Natural killer cell treated with Interleukin-12 subunit alpha and Interleukin-12 subunit beta and Interleukin-15 and Interleukin-18, amount 100 ng/mL, for 72 hours (primary cell): ENCODE measurements at places on chromosomes 13 and 19. TPM values are rescaled to one million over a fixed set of nuclear protein-coding genes. Genes with fewer than 3 reads are reported as not detected.

DNA sequence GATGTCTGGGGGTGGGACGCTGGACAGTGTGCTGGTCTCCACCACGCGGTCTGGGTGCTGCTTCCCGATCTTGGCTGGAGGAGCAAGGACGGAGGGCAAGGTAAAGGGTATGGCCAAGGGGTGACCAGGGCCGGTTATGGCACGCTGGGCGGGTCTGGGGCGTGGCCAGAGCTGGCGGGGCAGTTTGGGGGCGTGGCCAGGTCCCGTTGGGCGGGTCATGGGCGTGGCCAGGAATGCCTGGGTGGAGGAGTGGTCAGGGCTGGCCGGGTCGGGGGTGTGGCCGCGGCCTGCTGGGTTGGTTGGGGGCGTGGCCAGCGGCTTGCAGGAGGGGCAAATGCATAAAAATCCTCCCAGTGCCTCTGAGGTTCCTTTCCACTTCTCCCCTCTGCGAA lies 19.2 kb downstream of the GPX4 start:
- no peaks in the 10 kb centered on the region for H3K4me1 ChIP-seq
- H3K4me3 ChIP-seq, result no peak overlapping the region
- H3K27me3 ChIP-seq, result no peaks in the 10 kb centered on the region

DNA sequence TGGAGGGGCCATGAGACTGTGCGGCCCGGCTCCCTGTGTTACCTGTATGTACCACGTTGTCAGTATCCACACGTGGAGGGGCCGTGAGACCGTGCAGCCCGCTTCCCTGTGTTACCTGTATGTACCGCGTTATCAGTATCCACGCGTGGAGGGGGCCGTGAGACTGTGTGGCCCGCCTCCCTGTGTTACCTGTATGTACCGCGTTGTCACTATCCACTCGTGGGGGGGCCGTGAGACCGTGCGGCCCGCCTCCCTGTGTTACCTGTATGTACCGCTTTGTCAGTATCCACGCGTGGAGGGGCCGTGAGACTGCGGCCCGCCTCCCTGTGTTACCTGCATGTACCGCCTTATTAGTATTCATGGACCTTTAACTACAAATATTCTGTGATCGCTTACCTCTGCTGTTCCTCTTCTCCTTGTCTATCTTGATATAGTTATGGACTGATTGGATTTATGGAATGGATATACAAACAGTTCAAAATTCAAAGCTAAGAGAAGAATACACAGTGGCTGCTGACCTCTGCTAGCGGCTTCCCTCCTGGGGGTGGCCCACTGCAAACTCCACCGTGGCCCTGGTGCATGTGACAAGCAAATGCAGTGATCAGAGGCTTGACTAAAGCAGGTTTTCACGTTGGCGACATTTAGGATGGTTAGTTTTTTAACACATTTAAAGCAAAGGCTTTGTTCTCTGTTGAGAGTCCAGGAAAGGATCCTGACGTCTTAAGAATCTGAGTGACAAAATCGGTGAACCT lies 38.7 kb downstream of the ATP11A start:
- no peak overlapping the region for H3K4me3 ChIP-seq
- no peak for DNase-seq
- no peak overlapping the region for H3K27ac ChIP-seq
- peaks cover 8% of the 10 kb centered on the region for H3K4me1 ChIP-seq
- no peaks in the 10 kb centered on the region for H3K27me3 ChIP-seq
- H3K36me3 ChIP-seq, result no peaks in the 10 kb centered on the region

Gene ANO8
- total RNA-seq, result 5.5 TPM

DNA sequence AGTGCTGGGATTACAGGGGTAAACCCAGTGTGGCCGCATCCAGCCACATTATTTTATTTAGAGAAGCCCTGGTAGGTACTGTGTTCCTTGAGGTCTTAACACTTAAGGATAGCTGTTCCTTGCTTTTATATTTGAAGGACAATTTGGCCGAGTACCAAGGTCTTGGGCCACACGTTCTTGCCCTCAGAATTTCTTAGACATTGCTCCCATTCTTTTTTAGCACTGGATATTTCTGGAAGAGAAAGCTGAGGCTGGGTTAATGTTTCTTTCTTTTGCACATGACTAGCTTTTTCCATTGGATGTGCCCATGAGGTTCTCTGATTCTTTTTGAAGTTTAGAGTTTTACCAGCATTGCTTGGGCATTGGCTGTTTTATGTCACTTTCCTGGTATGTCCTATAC lies 5.5 kb upstream of the RNF113B start:
- H3K36me3 ChIP-seq, result no peaks in the 10 kb centered on the region
- no peaks in the 10 kb centered on the region for H3K4me1 ChIP-seq
- H3K4me3 ChIP-seq, result no peak overlapping the region
- DNase-seq, result no peak

GRCh38 chr13:106376401-106377112 lies 158.9 kb downstream of the EFNB2 start:
- H3K27ac ChIP-seq, result no peak overlapping the region
- no peaks in the 10 kb centered on the region for H3K36me3 ChIP-seq
- no peak overlapping the region for H3K4me3 ChIP-seq
- DNase-seq, result no peak
- peaks cover 8% of the 10 kb centered on the region for H3K27me3 ChIP-seq

Gene PGLYRP1
- total RNA-seq, result not detected

DNA sequence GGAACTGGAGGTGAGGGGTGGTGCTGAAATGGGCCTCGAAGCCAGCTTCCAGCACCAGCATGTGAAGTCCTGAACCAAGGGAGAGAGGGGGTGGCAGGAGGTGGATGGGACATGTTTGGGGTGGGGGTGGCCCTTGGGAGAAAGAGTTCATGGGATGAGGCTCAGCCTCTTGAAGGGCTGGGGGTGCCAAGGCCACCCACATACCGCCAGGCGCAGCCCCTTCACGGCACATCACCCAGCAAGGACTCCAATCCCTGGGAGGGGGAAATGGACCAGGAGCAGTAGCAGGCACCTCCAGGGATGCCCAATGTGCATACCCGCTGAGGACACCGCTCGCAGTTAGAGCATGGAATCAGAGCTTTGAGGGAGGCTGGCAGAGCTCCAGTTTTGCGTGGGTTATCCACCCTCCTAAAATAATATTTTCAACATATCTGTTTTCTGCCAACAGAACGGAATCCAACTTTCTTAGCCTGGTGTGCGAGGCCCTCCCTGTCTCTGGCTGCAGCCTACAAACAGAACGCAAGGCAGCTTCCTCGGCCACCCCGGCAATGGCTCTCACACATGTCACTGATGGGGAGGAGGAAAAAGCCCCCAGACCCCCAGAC lies 140.5 kb upstream of the VSTM2B start:
- DNase-seq, result no peak
- H3K27ac ChIP-seq, result no peak overlapping the region
- no peak overlapping the region for H3K4me3 ChIP-seq
- H3K27me3 ChIP-seq, result peaks cover 12% of the 10 kb centered on the region
- no peaks in the 10 kb centered on the region for H3K36me3 ChIP-seq

Gene SPACA4
- total RNA-seq, result not detected

Gene PABPC3
- not detected for total RNA-seq

Gene ZNF135
- total RNA-seq, result 1.4 TPM
